WERI-Rb-1 (cell line): ENCODE measurements at places on chromosomes 6 and 20.

DNA sequence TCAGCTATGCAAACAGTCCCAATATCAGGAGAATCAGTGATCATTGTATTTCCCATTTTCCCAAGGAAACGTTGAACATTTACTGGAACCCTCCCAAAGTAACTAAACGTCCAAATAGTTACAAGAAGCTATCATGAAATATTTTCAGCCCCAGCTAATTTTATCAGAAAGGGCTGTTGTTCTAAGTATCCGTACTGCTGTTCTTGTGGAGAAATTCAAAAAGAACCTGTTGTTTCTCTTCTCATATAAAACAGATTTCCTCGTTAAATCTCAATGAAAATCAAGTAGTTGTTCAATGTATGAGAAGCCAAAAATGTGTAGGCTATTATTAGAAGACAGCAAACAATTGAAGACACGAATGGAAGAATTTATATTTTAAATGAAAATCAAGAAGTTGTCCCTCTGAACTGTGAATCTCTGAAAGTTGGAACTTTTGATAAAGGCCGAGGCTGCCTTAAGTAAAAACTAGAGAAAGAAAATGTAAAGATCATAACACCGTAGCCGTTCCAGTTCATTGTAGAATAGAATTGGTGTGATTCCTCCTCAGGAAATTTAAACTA, 107.7 kb downstream of the HFE start:
- DNase-seq, result no peak

DNA sequence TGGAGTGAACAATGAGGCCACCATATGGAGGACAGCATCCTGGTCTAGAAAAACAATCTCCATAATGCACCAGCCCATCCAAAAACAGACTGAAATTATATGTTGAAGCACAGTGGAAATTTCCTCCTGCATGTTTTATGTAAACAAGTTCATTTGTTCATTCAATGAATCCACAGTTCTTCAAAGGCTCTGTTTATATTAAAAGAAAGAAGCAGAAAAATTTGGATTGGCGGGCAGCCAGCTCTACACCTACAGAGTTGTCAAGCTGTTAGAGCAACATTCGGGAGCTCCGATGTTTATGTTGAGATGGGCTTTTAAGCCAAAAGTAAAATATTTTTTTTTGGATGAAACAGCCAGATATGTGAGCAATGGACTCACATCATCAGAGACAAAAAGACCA, 395.3 kb upstream of the SULF2 start:
- no peak for DNase-seq

GRCh38 chr6:7546896-7547295, 5.4 kb downstream of the DSP start:
- DNase-seq, result no peak

DNA sequence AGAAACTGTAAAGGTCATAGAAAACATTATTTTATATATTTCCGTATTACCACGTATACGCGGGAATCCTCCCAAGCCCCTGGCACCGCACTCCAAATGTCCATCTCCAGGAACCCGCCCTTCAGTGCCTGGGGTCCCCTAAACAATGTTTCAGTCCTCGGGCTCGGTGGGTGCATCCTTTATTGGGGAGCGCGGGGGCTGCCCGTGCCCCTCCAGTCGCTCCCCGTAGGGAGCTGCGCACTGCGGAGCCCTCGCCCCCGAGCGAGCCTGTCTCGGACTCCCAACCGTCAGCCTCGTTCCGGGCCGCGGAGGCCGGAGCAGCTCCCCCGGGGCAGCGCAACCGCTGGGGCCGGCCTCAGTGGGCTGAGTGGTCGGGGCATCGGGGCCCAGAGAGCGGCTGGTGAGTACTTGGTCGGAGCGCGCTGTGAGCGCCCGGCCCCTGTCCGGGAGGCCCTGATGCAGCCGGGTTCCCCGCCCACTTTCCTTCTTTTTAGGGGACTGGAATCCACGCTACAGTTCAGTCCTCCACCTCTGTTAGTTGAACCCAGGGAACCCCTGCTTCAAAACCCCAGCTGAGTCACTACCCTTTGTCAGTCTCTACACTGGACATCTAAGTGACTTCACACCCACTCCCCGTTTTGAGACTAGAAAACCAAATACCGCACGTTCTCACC, at the start of gene DNAH8:
DNAH8 (plus strand) TSS at position 296 of the 674 bp plus-strand sequence. CDS start 7,499 bp downstream, outside the sequence.
- DNase-seq, result no peak

DNA sequence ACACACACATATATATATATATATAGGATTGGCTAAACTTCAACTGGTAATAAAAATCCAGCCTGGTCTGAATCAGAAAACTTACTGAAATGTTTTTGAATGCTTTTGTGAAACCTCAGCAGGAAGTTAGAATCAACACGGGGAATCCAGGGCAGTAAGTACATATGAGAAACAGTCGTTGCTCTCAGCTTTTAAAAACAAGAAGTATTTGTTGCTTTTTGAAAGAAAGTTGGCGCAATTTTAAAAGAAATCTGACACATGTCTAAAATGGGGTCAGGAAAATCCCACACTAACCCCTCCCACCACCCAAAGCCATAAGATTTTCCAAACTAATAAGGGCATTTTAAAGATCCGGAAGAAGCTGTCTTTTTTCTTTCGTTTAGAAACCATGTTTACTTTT, 11.5 kb upstream of the CCDC170 start:
- no peak for DNase-seq

GRCh38 chr6:3328796-3329195, 70.0 kb downstream of the PSMG4 start:
- no peak for DNase-seq

- DNase-seq, result no peak
These were observed 32.4 kb downstream of the CBFA2T2 start for GRCh38 chr20:33522256-33522820.

DNA sequence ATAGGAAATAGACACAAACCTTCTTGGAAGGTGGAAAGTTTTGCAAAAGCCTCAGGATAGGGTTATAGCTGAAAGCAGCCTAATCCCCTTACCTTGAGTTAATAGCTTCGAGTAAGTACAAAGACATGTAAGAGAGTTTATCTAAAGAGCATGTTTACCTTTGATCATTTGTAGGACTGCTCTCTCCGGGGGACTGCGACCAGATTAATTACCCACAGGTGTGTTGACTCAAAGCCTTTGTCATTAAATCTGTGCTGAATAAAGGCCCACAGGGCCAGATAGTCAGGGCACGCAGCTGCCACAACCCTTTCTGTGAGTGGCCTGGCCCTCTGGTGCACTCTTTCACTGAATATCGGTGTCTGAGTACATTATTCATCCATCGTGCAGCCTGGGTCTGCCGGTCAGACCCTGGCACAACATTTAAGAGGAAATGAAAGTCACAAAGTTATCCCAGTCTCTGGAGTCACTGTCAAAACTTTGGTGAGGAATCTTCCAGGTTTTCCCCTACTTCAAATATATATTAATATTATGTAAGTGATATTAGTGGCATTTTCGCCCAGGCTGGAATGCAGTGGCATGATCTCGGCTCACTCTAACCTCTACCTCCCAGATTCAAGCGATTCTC, 5.4 kb upstream of the MICA start:
- no peak for DNase-seq

- no peak for DNase-seq
These were observed 114.5 kb downstream of the SLC16A10 start for GRCh38 chr6:111201764-111202163.

DNA sequence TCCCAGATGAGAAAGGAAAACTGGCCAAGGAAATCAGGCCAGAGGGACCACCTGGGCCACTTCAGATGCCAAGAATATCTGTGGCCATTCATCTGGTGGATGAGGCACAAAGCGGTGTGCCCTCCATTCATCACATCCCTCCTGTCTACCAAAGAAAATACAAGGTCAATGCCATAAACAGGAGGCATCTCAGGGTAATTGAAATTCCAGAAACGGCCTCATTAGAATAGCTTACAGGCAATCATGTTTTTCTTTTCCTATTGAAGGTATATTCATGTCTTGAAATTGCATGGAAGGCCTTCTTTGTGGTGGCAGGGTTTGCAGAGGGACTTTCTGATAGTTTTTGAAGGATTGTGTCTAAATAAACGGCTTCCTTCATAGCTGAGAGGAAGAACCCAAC, 578.3 kb downstream of the HAO1 start:
- DNase-seq, result no peak

GRCh38 chr6:41653691-41654090, 15.4 kb downstream of the MDFI start:
- no peak for DNase-seq

DNA sequence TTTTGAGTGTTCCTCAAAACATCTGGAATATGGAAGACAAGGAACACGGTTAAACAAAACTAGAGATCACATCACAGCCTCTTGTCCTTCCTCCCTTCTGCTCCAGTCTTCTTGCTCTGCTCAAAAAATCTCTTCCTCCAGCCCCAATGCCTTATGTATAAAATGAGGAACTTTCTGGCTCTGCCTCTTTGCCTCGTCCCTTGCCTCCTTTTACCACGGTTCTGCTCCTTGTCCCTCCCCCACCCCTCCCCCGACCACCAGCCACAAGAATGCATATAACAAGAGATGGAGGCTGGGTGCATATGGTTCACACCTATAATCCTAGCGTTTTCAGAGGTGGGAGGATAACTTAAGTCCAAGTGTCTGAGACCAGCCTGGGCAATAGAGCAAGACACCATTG, 43.6 kb downstream of the PLAGL2 start:
- DNase-seq, result no peak

DNA sequence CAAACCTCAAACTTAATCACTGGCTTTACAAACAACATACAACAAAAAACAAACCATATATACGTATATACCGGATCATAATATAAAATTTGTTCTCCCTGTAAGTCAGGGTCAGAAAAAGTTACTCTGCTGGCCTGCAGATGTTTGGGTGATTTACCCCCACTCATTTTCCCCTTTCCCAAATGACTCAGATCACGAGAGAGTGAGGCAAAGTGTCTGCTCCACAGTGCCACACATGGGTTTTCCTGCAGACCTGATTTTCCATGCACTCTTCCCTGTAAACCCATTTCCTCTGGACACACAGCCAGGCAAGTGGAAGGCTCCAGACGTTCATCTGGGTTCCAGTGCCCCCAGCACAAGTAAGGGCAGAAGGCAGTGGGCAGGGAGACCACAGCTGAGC, 23.5 kb downstream of the GFOD1 start:
- DNase-seq, result no peak

DNA sequence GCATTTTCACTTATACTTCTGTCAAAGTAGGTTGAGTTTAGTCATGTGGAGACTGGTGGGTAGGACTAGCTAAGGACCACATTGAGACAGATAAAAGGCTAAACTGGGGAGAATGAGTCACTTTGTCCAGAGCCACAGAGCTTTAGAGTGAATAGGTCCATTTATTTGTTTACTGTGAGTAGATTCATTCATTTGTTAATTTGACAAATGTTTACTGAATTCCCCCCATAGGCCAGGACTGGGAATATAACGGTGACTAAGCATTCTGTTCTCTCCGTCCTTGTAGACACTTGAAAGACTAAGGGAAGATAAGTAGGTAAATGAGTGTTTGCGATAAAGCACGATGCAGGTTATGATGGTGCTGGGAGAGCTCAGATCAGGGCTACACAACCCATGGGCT, 699.7 kb upstream of the ID4 start:
- no peak for DNase-seq

- no peak for DNase-seq
These were observed 215.0 kb upstream of the HSF2 start for GRCh38 chr6:122184401-122184827.

- no peak for DNase-seq
These were observed 210.4 kb upstream of the RNF24 start for GRCh38 chr20:4225745-4226144.

- DNase-seq, result peak; percentile 7
These were observed 362.9 kb downstream of the ZFAND3 start for GRCh38 chr6:38182426-38182825.

GRCh38 chr6:132527791-132528190, 10.3 kb upstream of the TAAR9 start:
- no peak for DNase-seq

DNA sequence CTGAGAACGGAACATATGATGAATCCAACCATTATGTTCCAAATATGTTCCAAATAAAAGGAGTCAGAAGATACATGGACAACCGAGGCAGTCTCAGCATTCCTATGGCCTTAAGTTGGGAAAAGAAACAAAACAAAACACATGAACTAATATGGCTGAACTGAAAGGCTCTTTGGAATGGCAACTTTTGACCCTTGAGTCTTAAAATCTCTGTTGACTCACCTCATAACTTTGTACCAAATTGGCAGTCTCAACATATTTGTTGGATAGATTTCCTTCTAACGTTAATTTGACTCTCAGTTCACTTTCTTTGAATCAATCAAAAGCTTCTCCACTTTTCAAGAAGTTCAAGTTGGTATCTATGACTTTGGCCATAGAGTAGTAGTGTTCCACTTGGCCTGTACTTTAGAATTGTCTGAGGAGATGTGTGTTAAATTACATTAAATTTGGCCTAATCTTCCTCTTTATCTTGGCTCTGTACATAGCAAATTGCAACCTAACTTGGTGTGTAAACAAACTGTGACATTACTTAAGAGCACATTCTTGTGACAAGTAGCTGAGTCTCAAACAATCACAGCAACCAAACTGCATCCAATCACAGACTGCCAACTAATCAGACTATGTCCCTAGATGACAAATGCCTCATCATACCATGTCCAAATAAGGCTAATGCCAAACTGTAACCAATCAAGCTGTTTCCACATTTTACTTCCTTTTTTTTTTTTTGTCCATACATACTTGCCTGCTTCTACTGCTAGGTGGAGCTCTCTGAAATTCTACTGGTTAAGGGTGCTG, 208.8 kb downstream of the BMP2 start:
- DNase-seq, result no peak

GRCh38 chr20:4949833-4950178, 51.5 kb downstream of the SLC23A2 start:
- DNase-seq, result no peak

- DNase-seq, result no peak
These were observed 8.7 kb upstream of the NQO2 start for GRCh38 chr6:2990932-2991506.

- DNase-seq, result no peak
These were observed 100.2 kb upstream of the KCNG1 start for GRCh38 chr20:51122931-51123658.

DNA sequence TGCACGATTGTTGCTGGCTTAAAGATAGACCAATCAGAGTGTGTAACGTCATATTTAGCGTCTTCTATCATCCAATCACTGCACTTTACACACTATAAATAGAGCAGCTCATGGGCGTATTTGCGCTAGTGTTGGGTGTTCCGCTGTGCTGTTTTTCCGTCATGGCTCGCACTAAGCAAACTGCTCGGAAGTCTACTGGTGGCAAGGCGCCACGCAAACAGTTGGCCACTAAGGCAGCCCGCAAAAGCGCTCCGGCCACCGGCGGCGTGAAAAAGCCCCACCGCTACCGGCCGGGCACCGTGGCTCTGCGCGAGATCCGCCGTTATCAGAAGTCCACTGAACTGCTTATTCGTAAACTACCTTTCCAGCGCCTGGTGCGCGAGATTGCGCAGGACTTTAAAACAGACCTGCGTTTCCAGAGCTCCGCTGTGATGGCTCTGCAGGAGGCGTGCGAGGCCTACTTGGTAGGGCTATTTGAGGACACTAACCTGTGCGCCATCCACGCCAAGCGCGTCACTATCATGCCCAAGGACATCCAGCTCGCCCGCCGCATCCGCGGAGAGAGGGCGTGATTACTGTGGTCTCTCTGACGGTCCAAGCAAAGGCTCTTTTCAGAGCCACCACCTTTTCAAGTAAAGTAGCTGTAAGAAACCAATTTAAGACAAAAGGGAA, 57.9 kb downstream of the TRIM38 start:
- peak; percentile 73 for DNase-seq
